ENCODE measurements at places on chromosomes 2 and 18.

- no peak for DNase-seq
These were observed 71.0 kb upstream of the MGAT4A start for GRCh38 chr2:98801921-98802321.

- no peak for DNase-seq
These were observed 14.7 kb upstream of the ATP6V1B1 start for GRCh38 chr2:70921031-70921430.

GRCh38 chr2:68423966-68424650, 43.0 kb downstream of the FBXO48 start:
- DNase-seq: no peak

DNA sequence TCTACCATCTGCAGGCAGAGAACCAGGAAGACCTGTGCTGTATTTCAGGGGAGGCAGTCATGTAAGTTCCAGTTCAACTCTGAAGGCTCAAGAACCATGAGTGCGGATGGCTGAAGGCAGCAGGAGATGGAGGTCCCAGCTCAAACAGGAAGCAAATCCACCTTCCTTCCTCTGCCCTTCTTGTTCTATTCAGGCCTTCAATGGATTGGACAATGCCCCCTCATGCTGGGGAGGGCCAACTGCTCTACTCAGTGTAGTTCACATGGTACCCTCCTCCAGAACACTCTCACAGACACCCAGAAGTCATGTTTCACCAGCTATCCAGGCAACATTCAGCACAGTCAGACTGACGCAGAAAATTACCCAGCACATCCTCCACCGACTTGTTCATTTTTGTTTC, 39.1 kb upstream of the RAB31 start:
- DNase-seq: no peak

GRCh38 chr2:41720331-41721251, 327.2 kb upstream of the PKDCC start:
- DNase-seq: no peak

DNA sequence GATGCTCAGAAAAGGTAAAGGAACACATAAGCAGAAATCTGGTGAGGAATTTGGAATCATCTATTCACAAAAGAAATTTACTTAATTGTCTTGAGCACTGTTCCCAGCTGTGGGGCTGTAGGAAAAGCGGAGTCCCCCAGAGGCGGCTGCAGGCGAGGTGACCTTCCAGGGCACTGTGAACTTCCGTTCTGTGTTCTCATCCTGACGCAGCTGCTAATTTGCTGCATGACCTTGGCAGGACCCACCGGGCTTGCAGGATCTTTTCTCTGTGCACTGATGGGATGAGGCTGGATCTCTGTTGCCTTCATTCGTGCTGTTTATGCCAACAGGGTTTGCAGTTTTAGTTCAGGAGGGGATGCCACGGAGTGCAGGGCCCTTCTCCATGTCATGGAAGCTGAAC, 301.9 kb upstream of the MYT1L start:
- no peak for DNase-seq

DNA sequence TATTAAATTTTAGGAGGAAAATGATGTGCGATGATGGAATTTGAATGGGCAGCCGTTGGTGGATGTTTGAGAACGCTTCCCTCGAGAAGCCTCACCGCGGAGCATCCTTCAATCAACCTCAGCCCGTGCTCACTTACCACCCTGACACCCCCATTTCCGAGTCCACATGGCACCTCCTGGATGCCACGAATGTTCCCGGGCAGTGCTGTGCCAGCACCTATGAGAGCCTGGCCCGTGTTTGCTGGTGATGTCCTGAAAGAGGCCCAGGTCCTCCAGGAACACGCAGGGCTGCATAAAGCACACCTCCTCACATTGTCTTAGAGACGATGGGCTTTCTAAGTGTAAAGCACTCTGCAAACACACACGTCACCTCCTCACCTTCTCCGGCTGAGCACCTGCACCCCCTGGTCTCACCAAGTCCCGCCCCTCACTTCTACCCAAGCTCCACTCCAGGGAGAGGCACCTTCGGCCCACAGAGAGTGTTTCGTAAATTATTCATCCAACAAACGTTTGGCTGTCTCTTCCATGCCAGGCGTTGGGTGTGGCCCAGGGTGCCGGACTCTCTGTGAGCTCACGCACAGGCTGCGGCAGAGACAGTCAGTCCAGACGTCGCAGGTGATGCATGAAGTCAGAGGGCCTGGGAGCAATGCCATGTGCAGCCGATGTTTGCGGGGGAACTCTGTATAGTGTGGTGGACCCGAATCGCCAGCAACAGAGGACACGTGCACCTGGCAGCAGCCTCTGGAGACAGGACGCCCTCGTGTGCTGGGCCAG, 150.0 kb downstream of the TPO start:
- no peak for DNase-seq

DNA sequence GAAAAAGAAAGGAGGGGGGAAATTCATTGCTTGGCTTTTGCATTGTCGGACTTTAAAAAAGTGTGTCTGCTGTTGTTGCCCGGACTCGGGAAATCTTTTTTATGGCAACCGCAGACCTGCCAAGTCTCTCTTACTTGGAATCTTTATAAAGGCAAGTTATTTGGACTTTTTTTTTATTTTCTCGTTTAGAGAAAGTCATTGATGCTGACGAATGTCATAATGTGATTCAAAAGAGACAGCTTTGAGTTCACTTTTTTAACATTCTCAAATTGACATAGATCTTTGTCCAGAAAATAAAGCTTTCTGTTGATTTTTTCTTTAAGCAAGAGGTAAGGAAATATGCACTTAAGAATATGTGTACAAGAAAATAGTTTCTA, 651 bp upstream of the ZNF521 start:
- no peak for DNase-seq

DNA sequence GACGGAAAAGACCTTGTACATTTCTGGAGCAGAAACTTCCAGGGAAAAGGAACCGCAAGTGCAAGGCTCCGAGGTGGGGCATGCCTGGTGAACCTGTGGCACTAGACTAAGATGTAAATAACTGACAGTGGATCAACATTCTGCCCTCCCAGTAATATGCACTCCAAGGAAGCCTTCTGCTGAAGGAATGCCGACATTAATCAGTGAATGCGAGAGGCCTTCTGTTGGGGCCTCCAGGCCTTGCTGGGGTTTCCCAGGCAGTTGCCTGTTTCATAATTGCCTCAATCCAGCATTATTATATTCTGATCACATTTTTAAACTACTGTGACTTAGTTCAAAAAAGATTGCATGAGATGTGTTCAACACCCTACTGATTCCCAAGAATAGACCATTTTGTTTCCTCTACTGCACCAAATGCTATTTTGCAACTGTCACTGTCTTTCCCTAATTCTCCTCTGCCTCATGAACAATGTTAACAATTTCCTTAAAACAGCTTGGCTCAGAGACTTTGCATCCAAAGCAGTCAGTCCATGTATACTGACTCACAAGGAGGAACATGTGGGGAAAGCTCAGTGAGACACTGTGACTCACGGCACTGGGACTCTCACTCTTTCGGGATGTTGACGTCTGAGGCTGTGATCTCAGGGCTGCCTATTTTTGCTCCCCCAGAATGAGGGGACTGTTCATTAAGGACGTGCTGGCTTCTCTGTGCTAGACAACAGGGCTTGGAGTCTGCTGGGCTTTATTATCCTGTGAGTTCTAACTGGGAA, 10.5 kb upstream of the DSG2 start:
- DNase-seq: no peak

GRCh38 chr2:120108749-120109148, 95.9 kb downstream of the EPB41L5 start:
- DNase-seq: no peak

- no peak for DNase-seq
These were observed 82.5 kb upstream of the GAREM1 start for GRCh38 chr18:32553174-32553573.

GRCh38 chr2:23320058-23320457, 64.9 kb upstream of the KLHL29 start:
- DNase-seq: no peak
